Activated CD4-positive, alpha-beta memory T cell treated with anti-CD3 and anti-CD28 coated beads for 36 hours (primary cell): ENCODE measurements at places on chromosomes 12 and 14. TPM values are rescaled to one million over a fixed set of nuclear protein-coding genes. Genes with fewer than 3 reads are reported as not detected.

The P2RX7 gene
- 11.3 TPM for total RNA-seq

The GPR84 gene
- 2.4 TPM for total RNA-seq

The SPTB gene
- total RNA-seq = 0.70 TPM

The SMAGP gene
- 0.55 TPM for total RNA-seq

The DRAM1 gene
- total RNA-seq = 2.8 TPM

The KCNH3 gene
- total RNA-seq = 1.3 TPM

The SSPN gene
- total RNA-seq = not detected

The PTPRB gene
- not detected for total RNA-seq

The NINJ2 gene
- 5.1 TPM for total RNA-seq

The P2RX2 gene
- not detected for total RNA-seq

The GLI1 gene
- total RNA-seq = 0.07 TPM

The PTGES3 gene
- 356 TPM for total RNA-seq

The PTCSC3 gene
- total RNA-seq = not detected

The ADCY4 gene
- 2.4 TPM for total RNA-seq

The ABCC9 gene
- not detected for total RNA-seq

The BIN2 gene
- total RNA-seq = 64.6 TPM

The TXNRD1 gene
- 82.8 TPM for total RNA-seq

The LRTM2 gene
- not detected for total RNA-seq

The KRT83 gene
- not detected for total RNA-seq
